B cell (primary cell): ENCODE measurements at places on chromosomes 2 and 18. TPM values are rescaled to one million over a fixed set of nuclear protein-coding genes. Genes with fewer than 3 reads are reported as not detected.

The CD302 gene
- total RNA-seq = 1.3 and 1.5 TPM in 2 replicates

The DOK6 gene
- total RNA-seq = not detected in 2 replicates

The STARD7 gene
- 132 and 133 TPM in 2 replicates for total RNA-seq

The ZNF516 gene
- 27.1 and 33.6 TPM in 2 replicates for total RNA-seq

The FOXI3 gene
- not detected in 2 replicates for total RNA-seq

The TWIST2 gene
- not detected in 2 replicates for total RNA-seq

The CRYBA2 gene
- not detected in 2 replicates for total RNA-seq

The STAT4 gene
- total RNA-seq = 58.9 and 62.1 TPM in 2 replicates

The KYNU gene
- total RNA-seq = 46.2 and 50.4 TPM in 2 replicates

The DOCK10 gene
- 139 and 140 TPM in 2 replicates for total RNA-seq
